HFFc6 (cell line): ENCODE measurements at places on chromosomes 4 and X. TPM values are rescaled to one million over a fixed set of nuclear protein-coding genes. Genes with fewer than 3 reads are reported as not detected.

DNA sequence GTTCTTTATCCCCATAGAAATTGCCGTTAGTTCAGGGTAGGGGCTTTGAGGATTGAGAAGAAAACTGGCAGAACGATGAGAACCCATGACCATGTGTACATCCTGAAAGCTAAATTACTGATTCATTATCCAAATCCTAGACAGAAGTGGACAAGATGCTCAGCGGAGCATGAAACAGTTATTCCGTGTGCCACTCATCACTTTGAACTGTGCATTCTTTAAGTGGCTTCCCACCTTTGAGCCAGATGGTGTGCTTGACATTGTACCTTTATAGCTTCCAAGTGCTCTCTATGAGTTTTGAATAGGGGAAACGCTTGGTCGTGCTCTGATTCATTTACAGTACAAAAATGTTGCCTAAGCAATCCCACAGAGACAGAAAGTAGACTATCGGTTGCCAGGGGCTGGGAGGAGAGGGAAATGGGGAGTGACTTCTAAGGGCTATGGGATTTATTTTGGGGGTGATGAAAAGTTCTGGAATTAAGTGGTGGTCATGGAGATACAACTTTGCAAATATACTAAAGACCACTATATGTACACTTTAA lies 100.0 kb downstream of the DOCK11 start:
- DNase-seq, result no peak

DNA sequence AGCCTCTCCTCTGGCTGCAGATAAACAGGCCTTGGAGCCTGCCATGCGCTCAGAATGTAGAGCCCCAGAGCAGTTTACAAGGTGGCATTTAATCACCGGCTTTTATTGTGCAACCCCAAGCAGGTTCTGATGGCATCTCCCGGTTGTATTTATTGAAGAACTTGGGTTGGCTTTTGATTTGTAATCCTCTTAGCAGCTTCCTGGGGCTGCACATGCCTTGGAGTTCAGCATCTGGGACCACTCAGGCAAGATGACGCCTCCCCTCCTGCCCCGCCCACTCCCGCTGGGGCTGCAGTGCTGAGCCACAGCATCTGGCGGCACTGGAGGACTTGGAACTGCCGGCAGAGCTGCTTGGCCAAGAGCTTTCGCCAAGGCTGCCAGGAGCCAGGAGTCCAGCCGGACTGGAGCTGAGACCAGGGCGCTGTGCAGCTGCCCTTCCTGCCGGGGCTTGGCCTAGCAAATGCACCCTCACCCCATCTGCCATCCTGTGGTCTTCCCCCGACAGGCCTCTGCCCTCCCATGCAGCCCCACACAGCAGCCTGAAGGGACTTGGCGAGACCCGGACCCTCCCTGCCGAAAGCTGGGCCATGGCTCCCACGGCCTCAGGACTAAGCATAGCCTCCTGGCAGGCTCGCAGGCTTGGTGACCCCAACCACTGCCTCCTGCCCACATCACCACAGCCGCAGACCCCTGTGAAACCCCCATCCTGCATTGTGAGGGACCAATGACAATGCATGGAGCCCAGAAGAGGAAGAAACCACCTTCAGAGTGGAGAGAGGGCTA lies 5.4 kb downstream of the HTRA3 start:
- peak; percentile 92 for DNase-seq

DNA sequence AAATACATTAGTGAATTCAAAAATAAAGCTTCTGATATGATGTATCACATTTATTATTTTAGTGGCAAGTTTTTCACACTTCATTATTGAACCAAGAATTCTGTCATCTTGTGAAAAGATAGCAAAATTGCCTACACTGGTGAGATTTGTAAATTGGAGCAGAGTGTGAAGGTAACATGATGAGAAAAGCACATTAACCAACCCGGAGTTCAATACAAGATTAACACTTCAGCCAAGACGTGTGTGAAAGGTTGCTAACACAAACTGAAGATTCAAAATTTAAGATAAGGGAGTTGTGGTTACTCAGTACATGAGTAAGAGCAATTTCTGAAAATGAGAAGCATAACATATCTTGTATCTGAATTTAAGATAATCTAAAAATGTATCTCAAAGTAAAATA lies 346.7 kb downstream of the PDHA2 start:
- DNase-seq, result no peak

GRCh38 chr4:77342170-77342810 lies 185.3 kb downstream of the CCNG2 start:
- DNase-seq, result no peak

DNA sequence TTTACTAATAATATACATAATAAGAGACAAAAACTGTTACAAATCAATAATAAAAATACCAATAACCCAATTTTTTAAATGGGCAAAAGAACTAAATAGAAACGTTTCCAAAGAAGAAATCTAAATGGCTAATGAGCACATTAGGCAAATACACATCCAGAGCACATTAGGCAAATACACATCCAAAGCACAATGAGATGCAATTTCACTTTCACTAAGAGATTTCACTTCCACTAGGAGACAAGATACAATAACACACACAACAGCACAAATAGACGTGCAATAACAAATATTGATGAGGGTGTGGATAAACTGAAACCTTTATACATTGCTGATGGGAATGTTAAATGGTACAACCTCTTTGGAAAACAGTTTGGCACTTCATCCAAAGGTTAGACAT lies 250.7 kb downstream of the ARAP2 start:
- DNase-seq, result no peak

- DNase-seq, result no peak
Measured at GRCh38 chrX:57453901-57454300, 137.9 kb upstream of the ZXDB start.

GRCh38 chr4:150078579-150079080 lies 385 bp downstream of the DCLK2 start:
- peak; percentile 56 for DNase-seq

DNA sequence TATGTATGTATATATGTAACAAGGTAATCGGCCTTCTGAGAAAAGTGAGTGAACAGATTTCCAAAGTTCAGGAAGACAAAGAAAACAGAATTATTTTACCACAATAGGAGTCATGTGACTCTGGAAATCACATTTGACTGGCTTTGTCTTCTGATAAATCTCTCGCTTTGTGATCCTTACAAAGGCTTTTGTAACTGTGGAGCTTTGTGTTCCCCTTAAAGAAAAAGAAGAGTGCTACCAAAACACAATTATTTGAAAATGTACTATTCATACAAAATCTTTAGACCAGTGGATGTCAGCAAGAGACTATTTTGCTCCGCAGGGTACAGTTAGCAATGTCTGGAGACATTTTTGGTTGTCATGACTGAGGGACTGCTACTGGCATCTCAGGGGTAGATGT lies 238.8 kb downstream of the LDB2 start:
- DNase-seq, result no peak

DNA sequence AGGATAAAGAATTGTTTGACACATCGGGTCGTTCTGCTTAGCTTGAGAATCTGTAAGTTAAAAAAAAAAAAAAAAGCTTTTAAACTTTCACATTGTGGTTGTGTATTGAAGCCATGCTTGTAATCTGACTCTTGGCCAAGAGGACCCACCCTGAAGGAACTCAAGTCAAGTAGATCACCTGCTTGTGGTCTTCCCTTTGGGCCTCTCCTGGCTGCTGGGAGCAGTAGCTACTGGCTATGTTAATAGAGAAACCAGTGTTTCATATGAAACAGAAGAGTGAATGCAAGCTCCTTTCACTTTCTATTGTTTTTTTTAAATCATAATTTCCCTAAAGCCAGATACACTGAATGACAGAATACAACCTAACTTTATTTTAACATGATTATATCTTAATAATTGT lies 402.4 kb upstream of the NDST4 start:
- no peak for DNase-seq

DNA sequence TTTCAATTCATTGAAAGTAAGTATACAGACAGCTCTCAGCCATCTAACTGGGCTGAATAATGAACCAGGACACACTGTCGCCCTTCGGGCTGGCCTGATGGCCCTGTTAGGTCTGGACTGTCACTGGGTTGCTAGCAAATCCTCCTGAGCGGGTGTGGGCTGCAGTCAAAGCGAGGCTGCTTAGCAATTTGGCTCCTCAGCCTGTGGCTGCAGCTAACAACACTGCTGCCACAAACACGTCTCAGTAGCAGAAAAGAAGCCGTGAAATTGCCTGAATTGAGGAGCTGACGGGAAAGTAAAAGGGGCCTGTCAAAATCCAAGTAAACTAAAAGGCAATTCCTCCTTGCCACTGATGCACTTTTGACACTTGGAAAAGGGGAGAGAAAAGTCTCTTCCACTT lies 72.8 kb downstream of the SMIM20 start:
- no peak for DNase-seq

GRCh38 chr4:119510395-119511149 lies 118.0 kb downstream of the PDE5A start:
- DNase-seq, result peak; percentile 27

DNA sequence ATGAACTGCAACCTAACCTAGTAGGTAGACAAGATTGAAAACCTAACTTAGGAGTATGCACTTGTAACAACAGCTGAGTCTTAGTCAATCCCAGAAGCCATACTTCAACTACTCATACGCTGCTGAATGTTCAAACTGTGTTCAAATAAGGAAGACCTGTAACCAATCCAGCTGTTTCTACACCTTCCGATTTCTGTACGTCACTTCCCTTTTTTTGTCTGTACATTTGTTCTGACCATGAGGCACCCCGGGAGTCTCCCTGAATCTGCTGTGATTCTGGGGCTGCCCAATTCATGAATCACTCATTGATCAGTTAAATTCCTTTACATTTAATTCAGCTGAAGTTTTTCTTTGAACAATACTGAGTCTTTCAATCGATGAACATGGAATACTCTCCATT lies 89.5 kb downstream of the BMP3 start:
- DNase-seq, result no peak

The TKTL1 gene
- total RNA-seq, result not detected in 3 replicates

The MAP7D2 gene
- total RNA-seq, result 0.05 to 0.48 TPM (median 0.43 TPM) in 3 replicates

The NOX1 gene
- total RNA-seq, result not detected in 3 replicates

The NDNF gene
- total RNA-seq, result 0.21 TPM in 1 of 3 replicates, not detected in the others

The VCX3A gene
- total RNA-seq, result not detected in 3 replicates
